ENCODE measurements at places on chromosomes 11 and 22.
A peak's percentile ranks its signal among the peaks of the same experiment; 100 is the strongest.

GRCh38 chr22:22446517-22446916 is 62.0 kb downstream of the ZNF280B start:
- no peak for DNase-seq

DNA sequence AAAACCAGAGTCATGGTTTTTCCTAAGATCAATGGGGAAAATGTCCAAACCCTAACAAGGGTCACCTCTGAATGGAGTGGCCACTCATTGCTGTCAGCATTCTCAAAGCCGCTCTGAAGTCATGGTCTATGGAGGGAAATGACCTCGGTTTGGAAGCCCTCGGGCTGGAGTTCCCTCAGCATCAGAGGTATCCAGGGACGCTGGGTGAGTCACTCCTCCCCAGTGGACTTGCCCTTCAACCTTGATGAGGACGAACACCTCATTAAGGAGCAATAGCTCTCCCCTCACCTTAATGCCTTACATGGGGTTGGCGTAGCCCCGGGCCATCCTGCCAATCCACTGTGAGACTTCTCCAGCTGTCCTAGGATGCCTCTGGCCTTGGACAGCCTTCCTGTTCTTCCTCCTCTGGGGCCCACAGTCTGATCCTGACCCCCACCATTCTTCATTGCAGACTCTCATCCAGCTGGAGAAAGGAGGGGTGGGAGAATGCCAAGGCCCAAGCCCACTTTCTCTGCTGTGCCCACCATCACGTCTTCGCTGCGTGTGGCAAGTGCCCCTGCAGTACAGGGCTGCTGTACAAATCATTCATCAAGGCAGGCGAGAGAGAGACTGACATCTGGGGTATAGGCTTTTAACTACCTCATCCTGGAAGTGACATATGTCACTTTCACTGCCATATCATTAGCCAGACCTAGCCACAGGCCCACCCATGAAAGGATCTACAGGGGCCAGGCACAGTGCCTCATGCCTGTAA is 25.4 kb upstream of the MYH9 start:
- DNase-seq, result no peak

DNA sequence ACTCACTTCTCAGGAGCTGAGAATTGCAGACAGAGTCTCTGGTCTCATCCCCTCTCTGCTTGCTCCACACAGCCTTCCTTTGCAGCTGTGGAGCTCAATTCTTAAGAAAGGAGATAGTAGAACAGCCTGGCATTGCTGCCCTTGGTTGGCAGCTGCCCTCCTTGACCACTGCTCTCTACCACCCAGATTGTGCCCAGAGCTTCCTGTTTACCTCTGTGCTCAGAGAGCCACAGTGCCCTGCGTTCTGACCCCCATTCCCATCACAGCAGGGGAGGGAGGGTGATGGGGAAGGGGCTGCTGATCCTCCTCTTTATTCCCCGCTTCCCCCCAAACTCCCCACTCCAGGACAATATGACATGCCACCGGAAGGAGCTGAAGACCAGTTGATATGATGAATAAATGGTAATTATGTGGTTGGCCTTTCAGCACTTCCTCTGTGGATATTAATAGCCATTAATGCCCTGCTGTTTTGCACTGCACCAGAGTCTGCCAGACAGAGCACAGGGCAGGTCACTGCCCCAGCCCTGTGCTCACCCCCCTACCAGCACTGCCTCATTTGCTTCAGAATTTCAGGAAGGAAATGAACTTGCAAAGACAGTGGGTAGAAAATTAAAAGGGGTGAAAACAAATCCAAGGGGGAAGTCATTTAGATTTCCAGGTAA is 426.8 kb upstream of the CADM1 start:
- DNase-seq, result peak; percentile 47

DNA sequence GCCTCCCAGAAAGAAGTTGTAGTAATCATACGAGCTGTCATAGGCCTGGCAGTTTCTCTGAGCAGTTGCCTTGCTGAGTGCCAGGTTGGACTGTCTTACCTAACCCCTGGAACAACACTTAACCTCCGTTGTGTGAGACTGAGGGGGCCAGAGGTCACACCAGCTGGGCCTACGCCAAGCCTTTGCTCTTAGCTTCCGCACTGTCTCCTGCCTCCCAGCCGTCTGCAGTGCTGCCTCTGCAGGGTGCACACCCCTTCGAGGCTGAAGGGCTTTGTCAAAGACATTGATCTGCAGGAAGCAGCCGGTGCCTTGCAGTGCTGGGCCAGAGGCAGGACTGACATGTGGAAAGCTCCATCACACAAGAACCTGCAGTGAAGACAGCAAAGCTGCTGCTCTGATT is 16.7 kb downstream of the TAB1 start:
- no peak for DNase-seq

DNA sequence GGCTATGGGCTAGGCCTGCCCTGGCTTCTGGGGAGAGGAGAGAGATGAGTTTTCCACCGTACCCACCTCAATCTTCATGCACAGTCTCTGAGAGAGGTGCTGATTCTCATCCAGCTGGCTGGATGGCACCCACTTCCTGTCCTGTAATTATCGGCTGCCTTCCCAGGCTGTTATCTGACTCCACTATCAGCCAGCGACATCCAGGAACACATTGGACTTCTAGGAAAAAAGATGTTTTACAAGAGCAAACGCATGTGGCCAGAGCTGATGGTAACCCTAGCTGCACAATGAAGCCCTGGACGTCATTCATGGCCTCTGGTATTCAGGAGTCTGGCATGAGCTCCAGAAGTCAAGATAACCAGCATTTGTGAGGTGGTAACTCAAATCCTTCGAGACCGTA is 137.4 kb downstream of the EHF start:
- DNase-seq, result no peak

GRCh38 chr22:19708321-19709011 is 5.8 kb upstream of the SEPTIN5 start:
- DNase-seq, result no peak

DNA sequence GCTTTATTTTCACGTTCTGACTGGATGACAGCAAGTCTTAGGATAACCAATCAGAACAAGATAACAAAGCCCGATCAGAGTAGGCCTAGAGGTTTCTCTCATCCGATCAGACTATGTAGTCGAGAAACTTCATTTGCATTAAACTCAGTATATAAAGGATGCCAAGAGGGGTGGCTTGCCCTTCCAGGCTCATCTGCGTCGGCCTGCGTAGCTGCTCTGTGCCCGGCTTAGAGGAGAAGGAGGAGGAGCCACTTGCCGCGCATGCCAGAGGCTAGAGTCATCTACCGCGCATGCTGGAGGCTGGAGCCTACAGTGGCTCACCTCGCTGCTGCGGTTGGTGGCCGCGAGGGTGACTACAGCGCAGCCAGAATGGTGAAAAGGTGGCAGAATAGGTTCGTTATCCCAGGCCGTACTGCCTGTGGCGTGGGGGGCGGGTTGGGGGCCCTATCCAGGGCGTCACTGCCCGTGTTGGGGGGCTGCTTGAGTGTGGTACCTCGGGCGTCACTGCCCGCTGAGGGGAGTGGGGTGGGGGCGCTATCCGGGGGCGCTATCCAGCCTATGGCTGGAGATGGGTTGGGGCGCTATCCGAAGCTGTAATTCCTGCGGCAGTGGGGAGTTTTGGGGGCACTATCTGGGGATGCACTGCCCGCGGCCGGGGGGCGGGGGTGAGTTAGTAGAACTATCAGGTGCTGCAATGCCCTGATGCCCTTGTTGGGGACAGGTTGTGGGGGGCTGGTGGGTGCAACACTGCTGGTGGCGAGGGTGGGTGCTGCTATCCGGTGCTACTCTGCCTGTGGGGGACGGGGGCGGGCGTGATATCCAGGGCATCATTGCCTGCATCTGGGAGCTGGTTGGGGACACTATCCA is at the start of gene RFPL2:
TSS of gene RFPL2 (minus strand) at position 218 of the 867 bp plus-strand sequence. CDS start 2,622 bp downstream, outside the sequence.
- peak; percentile 60 for DNase-seq

DNA sequence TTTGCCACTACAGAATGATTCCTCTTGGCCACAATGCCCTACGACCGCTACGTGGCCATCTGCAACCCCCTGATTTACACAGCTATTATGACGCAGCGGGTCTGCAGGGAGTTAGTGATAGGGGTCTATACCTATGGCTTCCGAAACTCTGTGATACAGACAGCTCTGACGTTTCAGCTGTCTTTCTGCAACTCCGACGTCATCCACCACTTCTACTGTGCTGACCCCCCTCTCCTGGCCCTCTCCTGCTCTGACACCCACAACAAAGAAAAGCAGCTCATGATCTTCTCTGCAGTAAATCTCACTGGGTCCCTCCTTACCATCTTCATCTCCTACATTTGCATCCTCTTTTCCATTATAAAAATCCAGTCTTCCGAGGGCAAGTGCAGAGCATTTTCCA is 52.3 kb upstream of the OR5P2 start:
- no peak for DNase-seq

- peak; percentile 27 for DNase-seq
These were observed 13.2 kb downstream of the NAA40 start for GRCh38 chr11:63951779-63952536.

DNA sequence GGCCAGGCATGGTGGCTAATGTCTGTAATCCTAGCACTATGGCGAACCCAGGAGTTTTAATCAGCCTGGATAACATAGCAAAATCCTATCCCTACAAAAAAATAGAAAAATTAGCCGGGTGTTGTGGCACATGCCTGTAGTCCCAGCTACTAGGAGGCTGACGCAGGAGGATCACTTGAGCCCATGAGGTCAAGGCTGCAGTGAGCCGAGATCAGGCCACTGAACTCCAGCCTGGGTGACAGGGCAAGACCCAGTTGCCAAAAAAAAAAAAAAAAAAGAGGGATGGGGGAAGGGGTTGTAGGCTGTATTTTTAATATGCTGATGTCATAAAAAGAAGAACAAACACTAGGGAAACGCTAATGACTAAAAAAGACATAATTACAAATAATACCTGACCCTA is 12.1 kb downstream of the DDX6 start:
- no peak for DNase-seq

DNA sequence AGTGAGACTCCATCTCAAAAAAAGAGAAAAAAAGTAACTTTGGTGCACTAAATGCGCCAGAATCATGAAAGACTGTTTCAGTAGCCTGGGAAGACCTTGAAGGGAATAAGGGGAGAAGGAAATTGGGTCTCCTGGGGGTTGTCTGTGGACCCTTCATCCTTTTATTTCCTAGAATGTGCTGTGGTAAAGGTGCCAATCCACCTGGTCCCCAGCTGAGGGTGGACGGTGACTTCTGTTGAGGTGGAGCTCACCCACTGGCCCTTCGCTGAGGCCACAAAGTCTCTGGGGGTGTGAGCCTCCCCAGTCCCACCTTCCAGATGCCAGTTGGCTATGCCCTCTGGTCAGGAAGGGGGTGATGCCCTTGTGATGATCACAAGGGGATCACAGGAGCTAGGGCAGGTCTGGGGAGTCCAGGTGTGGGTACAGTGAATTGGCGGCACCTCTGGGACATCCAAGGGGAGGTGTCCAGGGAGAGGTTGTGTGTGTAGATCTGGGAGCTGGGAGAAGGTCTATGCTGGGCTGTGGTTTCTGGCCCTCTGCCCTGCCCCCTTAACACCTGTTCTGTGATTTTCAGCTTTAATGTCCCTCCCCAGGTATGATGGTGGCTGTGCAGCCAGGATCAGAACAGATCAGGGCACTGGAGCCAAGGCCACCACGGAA is 34.2 kb upstream of the LMO1 start:
- no peak for DNase-seq
